Stimulated activated CD4-positive, alpha-beta T cell treated with anti-CD3 and anti-CD28 coated beads, Interleukin-15, amount 100 ng/mL, for 1 hour (primary cell): ENCODE measurements at places on chromosomes 12 and 14.

DNA sequence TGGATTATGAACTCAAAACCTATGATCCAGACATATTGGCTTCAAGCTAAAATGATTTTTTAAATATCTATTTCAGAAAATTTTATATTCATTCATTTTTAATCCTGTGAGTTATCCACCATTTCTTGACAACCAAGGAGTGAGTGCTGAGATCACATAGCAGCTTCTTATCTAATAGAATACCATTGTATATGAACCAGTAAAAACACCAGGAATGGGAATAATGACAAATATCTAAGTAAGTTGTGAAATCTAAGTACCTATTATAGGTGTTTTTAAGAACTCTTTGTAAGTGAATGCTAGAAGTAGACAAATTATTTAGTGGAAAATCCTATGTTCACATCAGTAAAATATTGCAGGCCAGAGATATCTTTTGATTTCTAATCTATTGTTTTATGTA is 8.2 kb downstream of the LUM start:
- DNase-seq = no peak

DNA sequence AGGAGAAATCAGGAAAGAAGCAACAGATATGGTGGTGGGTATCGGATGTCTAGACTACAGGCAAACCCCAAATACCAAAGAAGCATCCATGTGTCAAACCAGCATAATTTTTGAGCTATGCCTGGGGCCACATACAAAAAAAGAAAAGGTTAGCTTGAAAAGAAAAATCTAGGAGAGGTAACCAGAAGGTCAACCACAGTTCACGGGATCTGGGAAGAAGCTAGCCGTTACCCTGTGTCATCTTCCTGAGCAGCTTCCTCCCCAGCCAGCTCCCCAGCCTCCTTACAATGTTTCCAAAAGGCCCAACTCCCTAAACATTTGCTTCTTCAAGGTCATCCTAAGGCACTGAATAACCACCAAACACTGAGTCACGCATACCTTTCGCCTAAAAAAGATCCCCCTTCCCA is 3.1 kb downstream of the SINHCAF start:
- no peak for DNase-seq

DNA sequence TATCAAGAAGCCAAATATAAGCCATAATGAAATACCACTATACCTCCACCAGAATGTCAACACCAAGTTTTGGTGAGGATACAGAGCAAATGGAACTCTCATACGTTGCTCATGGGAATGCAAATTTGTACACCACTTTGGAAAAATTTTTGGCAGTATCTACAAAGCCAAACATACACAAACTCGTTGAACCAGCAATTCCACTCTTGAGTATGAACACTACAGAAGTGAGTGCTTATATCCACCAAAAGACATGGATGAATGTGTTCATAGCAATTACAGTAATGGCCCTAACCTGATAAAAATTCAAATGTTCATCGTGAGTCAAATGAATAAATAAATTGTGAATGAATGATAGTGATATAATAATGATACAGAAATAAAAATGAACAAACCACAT is 24.8 kb downstream of the C12orf71 start:
- DNase-seq = no peak

- no peak for DNase-seq
Measured at GRCh38 chr12:54624315-54625279, 10.1 kb downstream of the LACRT start.

DNA sequence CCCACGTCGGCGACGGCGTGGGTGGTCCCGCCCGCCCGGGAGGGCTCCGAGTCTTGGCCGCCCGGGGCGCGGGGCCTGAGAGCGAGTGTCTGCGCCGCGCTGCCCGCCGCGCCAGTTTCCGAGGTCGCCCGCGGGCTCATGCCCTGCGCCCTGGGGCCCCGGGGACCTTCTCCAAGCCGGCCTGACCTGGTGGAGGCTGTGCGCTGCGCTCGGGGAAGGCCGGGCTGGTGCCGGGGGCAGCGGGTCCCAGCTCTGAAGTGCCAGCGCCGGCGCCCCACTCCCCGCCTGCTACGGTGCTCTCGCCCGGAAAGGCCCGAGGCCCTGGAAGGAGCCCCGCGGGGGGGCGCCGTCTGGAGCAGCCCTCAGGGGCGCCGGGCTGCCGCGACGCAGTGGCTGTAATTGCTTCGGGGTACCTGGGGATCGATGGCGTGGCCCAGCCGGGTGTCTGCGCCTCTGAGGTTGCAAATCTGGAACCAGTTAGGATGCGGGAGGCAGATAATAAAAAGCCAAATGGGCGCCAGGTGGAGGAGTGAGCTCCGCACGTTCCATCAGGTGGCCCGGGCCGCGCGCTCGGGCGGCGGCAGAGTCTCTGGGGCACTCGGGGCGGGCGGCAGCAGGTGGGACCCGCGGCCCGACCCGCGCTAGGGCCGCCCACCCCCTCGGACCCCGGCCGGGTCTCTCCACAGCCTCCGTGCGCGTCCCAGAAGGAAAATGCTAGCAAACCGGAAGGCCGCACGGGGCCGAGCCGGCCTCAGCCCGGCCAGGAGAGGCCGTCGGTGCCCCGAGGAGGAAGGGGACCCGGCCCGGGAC is 102.3 kb upstream of the DIO3 start:
- DNase-seq = no peak
